ENCODE measurements at places on chromosomes 2 and 18.

GRCh38 chr2:220708366-220708765 lies 863.7 kb downstream of the EPHA4 start:
- DNase-seq: no peak

- no peak for DNase-seq
Observed at GRCh38 chr2:162607915-162608314, 230.7 kb downstream of the KCNH7 start.

- no peak for DNase-seq
Observed at GRCh38 chr2:207768168-207768865, 1.4 kb downstream of the FZD5 start.

DNA sequence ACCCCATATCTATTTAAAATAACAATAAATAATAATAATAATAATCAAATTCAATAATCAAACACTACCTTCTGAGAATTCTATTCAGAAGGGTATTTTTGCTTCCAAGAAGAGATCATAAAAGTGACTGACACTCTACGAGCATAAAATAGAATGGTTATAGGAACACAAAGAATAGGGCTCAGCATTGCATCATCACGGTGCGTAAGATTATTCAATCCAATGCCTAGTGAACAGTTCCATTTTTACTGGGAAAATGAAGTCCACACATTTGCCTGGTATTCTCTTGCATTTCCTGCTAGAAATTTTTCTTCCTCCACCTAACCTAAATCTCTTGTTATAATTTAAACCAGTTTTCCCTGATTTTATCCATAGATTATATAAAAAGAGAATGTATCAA lies 55.8 kb downstream of the AP1S3 start:
- no peak for DNase-seq

GRCh38 chr2:219038600-219038999 lies 2.7 kb downstream of the CFAP65 start:
- DNase-seq: no peak

DNA sequence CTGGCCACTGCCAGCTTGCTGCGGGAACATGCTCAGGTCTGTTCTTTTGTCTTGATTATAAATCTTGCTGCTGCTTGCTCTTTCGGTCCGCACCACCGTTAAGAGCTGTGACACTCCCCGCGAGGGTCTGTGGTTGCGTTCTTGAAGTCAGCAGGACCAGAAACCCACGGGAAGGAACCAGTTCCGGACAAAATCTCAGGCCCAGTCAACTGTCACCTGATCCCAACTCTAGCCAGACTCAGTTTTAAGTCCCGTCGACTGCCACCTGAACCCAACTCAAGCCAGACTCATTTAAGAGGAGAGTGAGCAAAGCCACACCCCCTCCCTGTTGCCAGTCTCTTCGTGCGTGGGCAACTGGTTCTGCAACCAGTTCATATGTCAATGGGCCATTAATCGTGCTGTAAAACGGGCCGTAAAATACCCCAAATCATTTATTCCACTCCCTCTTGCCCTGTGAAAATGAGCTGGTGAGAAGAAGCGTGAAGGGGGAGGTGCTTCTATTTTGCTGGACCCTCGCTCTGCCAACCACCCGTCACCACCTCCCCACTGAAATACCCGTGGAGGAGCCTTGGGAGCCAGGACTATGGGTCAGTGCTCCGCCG lies 224.3 kb downstream of the NDUFA10 start:
- DNase-seq: no peak

DNA sequence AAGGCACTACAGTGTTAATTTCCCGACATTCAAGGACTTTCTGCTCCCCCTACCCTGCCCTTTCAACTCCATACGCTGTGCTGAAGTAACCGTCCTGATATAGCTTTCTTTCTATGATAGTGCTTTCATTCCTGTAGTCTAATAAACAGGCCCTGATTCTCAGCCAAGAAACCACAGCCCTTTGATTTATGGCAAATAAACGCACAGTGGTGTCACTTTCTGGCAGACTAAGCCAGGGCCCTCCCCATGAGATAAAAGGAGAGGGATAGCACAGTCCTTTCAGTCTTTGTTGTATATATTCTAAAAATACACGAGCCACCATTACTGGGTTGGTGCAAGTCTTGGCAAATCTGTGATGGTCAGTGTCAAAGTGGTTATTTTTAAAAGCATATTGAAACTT lies 291.2 kb downstream of the ALPK2 start:
- no peak for DNase-seq

DNA sequence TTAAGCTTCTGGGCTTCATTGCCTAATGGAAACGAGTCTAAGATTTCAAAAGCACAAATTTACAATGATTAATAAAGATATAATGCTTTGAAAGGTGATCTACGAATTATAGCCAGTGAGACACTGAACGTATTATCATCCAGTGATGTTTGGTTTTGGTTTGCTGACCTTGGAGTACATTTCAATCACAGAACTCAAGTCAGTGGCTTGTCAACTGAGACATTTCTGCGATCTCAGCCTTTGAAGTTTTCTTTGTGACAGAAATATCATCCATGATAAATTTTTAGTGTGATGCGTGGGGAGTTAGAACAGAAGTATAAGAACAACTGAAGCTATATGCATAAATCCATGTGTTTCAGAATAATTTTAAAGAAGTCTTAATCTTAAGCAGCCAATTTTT lies 263.8 kb downstream of the TCF4 start:
- DNase-seq: no peak

- DNase-seq: no peak
Observed at GRCh38 chr2:24957221-24957620, 14.5 kb downstream of the DNAJC27 start.

DNA sequence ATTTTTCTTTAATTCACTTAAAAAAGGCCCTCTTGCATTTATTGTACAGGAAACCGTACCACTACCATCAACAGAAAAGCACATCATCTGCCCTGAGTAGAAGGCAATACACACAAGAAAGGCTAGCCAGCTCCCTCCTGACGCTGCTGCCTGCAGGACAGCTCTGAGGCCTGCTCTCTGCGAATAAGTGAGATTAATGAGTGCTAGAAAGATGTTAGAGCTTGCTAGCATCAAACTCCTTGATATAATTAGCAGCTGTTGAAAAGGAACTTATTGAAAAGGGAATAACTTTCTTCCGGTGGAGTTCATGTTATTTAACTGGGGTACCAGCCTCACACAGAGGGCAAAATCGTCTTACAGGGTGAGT lies 56.1 kb downstream of the INHBB start:
- DNase-seq: no peak

DNA sequence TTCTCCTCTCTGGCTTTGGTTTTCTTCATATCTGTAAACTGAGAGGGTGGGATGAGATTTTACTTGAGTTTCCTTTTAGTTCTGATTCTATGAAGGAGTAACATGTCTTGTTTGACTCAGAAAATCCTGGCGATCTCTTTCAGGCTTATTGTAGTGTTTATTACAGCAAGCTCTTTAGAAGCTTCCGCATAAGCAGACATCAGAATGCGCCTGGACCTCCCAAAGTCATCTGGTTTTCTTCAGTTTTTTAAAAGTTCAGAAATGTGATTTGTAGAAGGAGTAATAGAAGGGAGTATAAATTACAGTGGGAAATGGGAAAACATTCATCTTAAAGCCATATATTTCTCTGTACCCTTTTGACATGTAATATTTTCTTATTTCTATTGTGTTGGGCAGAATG lies 68.4 kb downstream of the EML6 start:
- DNase-seq: no peak

- DNase-seq: no peak
Observed at GRCh38 chr2:11215407-11215806, 60.1 kb downstream of the SLC66A3 start.

GRCh38 chr2:98649135-98649991 lies 41.0 kb downstream of the UNC50 start:
- DNase-seq: peak; percentile 36

DNA sequence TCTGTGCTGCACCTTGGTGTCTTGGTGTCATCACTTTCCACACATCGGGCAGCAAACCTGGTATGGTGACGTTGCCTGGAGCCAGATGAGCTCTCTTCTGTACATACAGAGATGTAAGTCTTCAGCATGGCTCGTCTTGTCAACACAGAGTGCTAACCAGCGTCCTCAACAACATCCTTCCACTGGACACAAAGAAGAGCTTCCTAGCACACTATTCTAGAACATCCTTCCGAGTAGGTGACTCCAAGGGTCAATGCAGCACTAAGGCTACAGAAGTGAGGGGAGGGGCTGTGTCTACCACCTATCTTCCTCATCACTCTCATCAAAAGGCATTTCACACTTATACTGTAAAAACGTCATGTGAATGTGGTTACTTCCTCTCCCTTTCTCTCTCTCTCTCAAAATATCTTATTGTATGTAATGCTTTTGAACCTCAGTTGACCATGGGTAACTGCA lies 108.1 kb upstream of the SLC1A4 start:
- DNase-seq: no peak

DNA sequence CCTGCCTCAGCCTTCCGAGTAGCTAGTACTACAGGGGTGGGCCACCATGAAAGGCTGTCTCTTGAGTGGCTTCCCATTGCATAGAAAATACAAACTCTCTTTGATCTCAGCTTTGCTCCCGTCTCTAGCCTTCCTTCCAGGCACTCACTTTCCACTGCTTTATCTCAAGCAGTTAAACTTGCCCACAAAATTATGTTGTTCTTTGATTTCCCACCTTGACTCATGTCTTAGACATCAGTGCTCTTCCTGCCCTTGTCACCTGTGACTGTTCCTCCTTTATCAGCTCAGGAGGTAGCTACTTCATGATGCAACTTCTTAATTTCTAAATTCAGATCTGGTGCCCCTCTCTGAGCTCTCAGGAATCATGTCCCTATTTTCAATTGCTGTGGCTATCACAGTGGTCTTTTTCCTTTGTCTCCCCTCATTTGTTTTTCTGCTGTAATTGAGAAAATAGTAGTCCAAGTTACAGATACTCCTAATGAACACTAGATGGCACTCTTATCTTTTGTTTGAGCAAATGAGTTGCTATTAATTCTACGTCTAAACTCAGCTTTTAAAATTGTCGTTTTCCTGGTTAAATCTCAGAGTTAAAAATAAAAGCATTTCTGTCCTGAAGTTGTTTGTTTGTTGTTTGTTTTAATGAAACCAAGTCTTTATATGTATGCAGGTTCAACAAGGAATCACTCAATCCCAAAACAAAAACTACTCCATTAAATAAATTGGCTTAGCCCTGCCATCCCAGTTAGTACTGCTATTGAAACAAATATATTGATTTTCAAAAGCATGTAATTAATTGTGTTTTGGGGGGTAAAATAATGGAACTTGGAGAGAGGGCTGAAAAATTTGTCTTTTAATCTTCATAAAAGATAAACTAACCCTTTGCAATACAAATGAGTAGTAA lies 46.9 kb upstream of the GREB1L start:
- no peak for DNase-seq

DNA sequence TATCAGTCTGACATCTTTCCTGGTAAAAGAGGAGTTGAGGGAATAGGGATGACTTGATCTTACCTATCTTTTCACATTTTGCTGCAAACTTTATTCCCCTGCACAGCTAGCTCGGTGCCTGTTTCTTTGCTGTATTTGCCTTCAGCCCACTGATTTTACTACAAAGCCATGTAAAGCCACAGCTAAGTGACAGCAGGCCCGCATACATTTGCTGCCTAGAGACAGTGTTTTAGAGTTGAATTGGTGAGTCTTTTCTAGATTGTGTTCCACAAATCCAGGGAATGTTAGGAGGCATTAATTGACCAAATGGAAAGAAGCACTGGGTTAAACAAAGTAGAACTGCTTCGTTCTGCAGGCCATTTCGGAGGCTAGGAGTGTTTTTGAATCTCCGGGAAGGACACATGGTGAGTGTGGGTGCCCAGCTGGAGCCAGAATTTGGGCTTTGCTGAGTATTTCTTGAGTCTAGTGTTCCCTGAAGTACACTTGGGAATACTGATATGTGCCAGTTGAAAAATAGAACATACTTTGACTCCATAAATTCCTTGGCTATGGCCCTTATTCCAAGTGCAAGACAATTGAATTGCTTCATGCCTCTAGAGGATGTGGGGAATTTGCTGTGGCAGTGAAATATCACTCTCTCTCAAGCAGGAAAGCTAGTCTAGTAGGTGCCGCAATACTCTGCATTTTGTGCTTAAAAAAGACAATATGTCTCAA lies 329.8 kb downstream of the PTPRM start:
- no peak for DNase-seq

DNA sequence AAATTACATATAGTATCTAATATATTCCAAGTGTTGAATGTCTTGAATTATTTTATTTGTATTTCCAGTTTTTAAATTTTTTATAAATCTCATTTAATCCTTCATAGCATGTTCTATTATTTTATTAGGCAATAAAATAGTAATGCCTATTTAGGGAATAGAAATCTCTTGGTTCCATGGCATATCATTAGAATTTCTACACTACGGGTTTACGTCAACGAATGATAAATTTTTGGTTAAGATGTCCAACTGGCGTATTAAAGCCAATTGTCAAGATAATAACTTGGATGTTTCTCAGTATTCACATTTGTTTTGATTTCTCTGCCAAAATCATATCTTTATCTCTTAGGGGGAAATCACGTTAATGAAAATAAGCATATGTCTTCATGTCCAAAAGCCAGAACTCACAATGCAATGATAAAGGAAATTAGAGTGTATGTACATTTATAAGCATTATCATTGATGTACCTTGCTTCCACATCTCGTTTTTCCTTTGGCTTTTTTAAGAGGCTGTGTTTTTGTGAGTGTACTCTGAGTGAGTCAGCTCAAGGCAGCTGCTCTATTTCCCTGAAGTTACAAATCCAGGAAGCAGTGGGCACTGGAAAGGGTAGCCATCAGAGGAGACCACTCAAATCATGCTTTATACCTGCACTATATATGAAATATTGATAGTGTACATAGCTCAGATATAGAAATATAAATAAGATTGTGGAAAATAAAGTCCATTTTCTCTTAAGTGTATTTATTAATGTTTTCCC lies 115.8 kb upstream of the PDE1A start:
- no peak for DNase-seq

DNA sequence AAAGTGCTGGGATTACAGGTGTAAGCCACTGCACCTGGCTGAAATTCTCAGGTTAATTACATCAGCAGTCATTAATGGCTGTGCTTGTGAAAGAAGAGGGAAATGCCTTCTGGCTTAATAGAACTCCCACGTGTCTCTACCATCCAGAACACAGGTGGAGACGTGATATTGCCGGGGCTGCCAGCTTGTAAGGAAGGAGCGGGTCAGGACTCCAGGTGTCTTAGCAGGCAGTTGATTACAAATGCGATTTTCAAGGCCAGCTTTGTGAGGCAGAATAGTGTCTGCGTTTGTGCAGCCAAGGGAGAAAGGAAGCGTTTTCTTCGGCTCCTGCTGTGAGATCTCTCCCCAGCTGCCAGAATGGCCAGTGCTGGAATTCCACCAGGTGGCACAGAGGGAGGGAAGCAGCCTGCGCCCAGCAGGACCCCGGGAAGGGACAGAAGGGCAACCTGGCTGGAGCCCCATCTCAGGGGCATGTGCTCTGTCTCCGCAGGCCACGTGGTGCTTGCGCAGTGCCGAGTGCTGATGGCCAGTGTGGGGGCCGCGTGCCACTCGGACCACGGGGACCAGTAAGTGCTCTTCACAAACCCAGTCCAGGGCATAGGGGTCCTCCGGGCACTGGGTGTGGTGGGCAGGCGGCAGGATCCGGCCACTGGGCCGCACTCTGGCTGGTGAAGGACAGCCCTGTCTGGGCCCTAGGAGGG lies 3.7 kb upstream of the ESPNL start:
- DNase-seq: peak; percentile 6

Measured in smooth muscle cell of the brain vasculature (primary cell).